Fibroblast of lung (primary cell): ENCODE measurements at places on chromosomes 13 and 19. TPM values are rescaled to one million over a fixed set of nuclear protein-coding genes. Genes with fewer than 3 reads are reported as not detected.
A peak's percentile ranks its signal among the peaks of the same experiment; 100 is the strongest.

The DBP gene
- 17.2 and 23.6 TPM in 2 replicates for total RNA-seq

The LGALS14 gene
- total RNA-seq = not detected in 2 replicates

The C19orf73 gene
- 0.51 and 0.83 TPM in 2 replicates for total RNA-seq

The IFI30 gene
- total RNA-seq = 3.1 and 8.8 TPM in 2 replicates

The DNAJC15 gene
- total RNA-seq = 6.2 and 18.5 TPM in 2 replicates

The C19orf47 gene
- 4.4 and 5.1 TPM in 2 replicates for total RNA-seq

The CEACAM3 gene
- not detected in 2 replicates for total RNA-seq

The ZSWIM9 gene
- total RNA-seq = 3.1 and 5.1 TPM in 2 replicates

The SLAIN1 gene
- total RNA-seq = 1.3 and 2.6 TPM in 2 replicates

The LRG1 gene
- not detected in 2 replicates for total RNA-seq

The CERS1 gene
- total RNA-seq = 1.5 and 1.7 TPM in 2 replicates

- no peak overlapping the region for H3K27ac ChIP-seq
- peaks cover 2% of the 10 kb centered on the region for H3K4me1 ChIP-seq
- DNase-seq = peak; percentile 21
- no peaks in the 10 kb centered on the region for H3K36me3 ChIP-seq
These were observed 60.9 kb upstream of the MED4 start for GRCh38 chr13:48155848-48156247.

DNA sequence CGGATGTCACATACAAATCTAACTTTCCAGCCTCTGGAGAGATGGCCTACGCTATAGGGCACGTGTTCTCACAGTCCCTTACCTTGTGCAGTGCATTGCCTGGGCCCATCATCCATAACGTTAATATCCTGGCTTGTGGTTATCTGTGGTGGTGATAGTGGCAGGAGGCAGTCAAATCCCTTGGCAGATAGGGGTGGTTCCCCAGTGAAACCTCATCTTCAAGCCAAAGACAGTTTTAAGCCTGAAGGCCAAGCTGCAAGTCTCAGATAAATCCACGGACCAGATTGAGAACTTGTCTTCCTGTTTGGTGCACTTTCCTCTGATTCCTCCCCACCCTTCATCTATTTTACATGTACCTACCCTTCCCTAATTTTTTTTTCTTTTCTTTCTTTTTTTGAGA, 4.3 kb upstream of the FBXO17 start:
- peaks cover 6% of the 10 kb centered on the region for H3K4me1 ChIP-seq
- no peak overlapping the region for H3K4me3 ChIP-seq
- no peak for DNase-seq
- no peak overlapping the region for H3K27ac ChIP-seq

DNA sequence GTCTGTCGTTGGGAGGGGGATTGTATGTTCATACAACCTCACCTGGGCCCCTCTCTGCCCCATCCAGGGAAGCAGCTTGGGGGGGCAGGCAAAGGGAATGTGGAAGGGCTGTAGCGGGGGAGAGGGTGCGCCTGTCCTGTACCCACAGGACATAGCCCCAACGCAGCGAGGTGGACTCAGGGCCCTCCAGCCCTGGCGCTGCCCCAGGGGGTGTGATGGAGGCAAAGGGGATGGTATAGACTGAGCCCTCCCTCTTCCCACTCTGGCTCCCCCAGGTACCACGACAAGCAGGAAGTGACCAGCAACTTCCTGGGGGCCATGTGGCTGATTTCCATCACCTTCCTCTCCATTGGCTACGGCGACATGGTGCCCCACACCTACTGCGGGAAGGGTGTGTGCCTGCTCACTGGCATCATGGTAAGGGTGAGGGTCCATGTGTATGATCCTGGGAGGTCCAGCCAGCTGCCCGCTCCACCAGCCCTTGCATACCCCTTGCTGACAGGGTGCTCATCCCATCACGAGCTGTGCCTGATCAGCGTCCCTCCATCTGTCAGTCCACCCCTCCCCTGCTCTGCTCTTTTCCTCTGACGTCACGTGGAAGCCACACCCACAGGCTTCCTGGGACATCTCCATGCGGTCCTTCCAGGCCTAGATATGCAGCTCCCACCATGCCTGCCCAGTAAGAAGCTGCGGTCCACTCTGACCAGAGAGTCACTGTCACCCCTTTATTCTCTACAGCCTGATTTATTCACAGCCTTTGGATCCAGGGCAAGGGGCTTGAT, 18.3 kb downstream of the KCNN1 start:
- no peaks in the 10 kb centered on the region for H3K27me3 ChIP-seq
- no peaks in the 10 kb centered on the region for H3K36me3 ChIP-seq
- H3K4me3 ChIP-seq = no peak overlapping the region
- H3K27ac ChIP-seq = no peak overlapping the region
- H3K4me1 ChIP-seq = no peaks in the 10 kb centered on the region

DNA sequence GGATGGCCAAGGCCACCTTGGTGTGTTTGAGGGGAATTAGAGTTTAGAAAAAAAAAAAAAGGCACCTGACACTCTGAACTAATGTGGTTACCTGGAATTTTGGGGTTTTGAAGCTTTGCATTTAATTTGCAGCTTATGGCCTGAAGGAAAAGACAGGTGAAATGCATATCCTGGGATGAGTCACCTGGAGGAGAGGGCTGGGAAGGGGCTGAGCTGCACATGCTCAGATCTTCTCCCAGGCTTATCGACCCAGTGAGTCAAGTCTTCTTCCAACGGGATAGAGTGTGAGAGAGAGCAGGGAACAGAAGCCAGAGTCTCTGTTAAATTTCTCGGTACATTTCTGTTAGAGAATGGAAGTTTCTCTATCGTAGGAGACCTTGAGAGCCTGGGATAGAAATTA, 29.7 kb upstream of the ALOX5AP start:
- no peak overlapping the region for H3K27ac ChIP-seq
- DNase-seq = no peak
- H3K27me3 ChIP-seq = no peaks in the 10 kb centered on the region
- no peaks in the 10 kb centered on the region for H3K4me1 ChIP-seq
- H3K36me3 ChIP-seq = no peaks in the 10 kb centered on the region
- H3K4me3 ChIP-seq = no peak overlapping the region

GRCh38 chr19:49816590-49816989, 1.5 kb upstream of the MED25 start:
- H3K27me3 ChIP-seq = no peaks in the 10 kb centered on the region
- no peak for DNase-seq
- H3K36me3 ChIP-seq = no peaks in the 10 kb centered on the region
- H3K4me3 ChIP-seq = no peak overlapping the region
- H3K4me1 ChIP-seq = peaks cover 7% of the 10 kb centered on the region

GRCh38 chr19:5050067-5050656, 81.2 kb downstream of the KDM4B start:
- H3K27ac ChIP-seq = no peak overlapping the region
- peaks cover 7% of the 10 kb centered on the region for H3K4me1 ChIP-seq
- no peak overlapping the region for H3K4me3 ChIP-seq
- no peaks in the 10 kb centered on the region for H3K27me3 ChIP-seq
- H3K36me3 ChIP-seq = peaks cover 13% of the 10 kb centered on the region

- peak overlapping the region; percentile 95 for H3K27ac ChIP-seq
- peak; percentile 50 for DNase-seq
- H3K27me3 ChIP-seq = no peaks in the 10 kb centered on the region
- peak overlapping the region; percentile 81 for H3K4me3 ChIP-seq
These were observed 967 bp downstream of the REXO1 start for GRCh38 chr19:1847348-1847683.

- no peak for DNase-seq
- H3K4me3 ChIP-seq = no peak overlapping the region
- H3K4me1 ChIP-seq = no peaks in the 10 kb centered on the region
- H3K36me3 ChIP-seq = no peaks in the 10 kb centered on the region
These were observed 1.3 kb upstream of the FFAR1 start for GRCh38 chr19:35346193-35347052.

GRCh38 chr13:34944751-34945150, 2.7 kb downstream of the NBEA start:
- H3K4me1 ChIP-seq = peaks cover 5% of the 10 kb centered on the region
- no peak overlapping the region for H3K27ac ChIP-seq
- no peaks in the 10 kb centered on the region for H3K36me3 ChIP-seq
- H3K27me3 ChIP-seq = no peaks in the 10 kb centered on the region

DNA sequence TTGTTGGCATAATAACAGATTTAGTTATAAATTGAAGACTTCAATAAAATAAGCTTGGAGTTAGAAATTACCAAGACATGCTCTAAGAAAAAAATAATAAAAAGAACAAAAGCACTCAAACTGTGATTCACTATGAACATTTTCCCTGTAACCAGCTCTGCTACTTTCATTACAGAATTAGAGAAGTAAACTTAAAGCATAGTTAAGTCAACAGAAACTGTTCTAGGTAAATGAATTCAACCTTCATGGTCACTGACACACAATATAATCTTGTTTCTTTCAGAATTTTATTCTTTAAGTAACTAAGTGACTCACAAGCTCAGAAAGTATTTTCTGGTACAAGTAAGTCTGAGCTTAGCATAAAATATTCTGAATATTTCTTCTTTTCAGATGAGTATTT, 136.3 kb downstream of the KLF5 start:
- H3K36me3 ChIP-seq = no peaks in the 10 kb centered on the region
- H3K27ac ChIP-seq = no peak overlapping the region
- H3K27me3 ChIP-seq = no peaks in the 10 kb centered on the region
- no peak overlapping the region for H3K4me3 ChIP-seq
- H3K4me1 ChIP-seq = no peaks in the 10 kb centered on the region
- DNase-seq = no peak

DNA sequence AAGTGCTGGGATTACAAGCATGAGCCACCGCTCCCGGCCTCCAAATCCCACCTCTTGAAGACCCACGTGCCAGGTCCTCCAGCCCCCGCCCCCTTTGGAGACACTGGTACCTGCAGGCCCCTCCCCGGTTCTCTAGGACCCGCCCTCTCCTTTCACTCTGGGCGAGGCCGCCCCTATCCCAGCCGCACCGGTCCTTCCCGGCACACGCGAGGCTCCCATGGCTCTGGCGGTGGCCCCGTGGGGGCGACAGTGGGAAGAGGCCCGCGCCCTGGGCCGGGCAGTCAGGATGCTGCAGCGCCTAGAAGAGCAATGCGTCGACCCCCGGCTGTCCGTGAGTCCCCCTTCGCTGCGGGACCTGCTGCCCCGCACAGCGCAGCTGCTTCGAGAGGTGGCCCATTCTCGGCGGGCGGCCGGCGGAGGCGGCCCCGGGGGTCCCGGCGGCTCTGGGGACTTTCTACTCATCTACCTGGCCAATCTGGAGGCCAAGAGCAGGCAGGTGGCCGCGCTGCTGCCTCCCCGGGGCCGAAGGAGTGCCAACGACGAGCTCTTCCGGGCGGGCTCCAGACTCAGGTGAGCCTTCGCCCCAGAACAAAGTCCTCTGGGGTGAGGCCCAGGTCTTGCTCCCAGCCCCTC, at the start of gene CBLC:
TSS of gene CBLC (plus strand) at position 176 of the 633 bp plus-strand sequence. CDS start at position 218, 42 bp downstream.
- no peak within 1 kb of the TSS for H3K27ac ChIP-seq

DNA sequence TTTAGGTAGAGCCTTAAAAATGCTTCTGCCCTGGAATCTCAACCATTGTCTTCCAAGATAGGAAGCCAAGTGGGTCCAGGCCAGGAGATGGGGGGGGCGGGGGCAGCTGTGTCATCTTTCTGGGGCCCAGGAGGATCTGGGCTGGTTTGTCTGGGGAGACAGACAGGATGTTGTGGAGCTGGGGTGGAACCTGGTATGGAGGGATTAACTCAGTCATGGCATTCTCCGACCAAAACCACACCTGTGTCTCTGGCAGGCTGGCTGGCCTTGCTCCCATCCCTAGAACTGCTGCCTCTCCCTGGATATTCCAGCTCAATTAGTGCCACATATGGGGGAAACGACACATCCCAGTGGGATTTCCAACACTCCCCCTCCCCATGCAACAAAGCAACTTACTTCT, 2.7 kb upstream of the MAP2K7 start:
- no peaks in the 10 kb centered on the region for H3K27me3 ChIP-seq
- peaks cover 6% of the 10 kb centered on the region for H3K4me1 ChIP-seq

DNA sequence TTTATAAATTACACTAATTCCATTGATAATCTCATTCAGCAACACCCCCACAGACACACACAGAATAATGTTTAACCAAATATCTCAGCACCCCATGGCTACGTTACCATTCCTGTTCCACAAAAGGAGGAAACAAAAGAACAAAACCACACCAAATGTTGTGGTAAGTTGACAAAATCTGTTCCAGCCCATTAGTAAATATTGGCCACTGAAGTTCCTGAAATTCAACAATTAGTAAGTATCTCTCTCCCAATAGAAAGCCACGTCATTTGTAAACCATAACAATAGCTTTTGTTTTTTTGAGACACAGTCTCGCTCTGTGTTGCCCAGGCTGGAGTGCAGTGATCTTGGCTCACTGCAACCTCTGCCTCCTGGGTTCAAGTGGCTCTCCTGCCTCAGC, 2.3 kb upstream of the FCAR start:
- DNase-seq = no peak
- H3K36me3 ChIP-seq = no peaks in the 10 kb centered on the region
- H3K4me3 ChIP-seq = no peak overlapping the region
- H3K4me1 ChIP-seq = no peaks in the 10 kb centered on the region
- no peak overlapping the region for H3K27ac ChIP-seq

DNA sequence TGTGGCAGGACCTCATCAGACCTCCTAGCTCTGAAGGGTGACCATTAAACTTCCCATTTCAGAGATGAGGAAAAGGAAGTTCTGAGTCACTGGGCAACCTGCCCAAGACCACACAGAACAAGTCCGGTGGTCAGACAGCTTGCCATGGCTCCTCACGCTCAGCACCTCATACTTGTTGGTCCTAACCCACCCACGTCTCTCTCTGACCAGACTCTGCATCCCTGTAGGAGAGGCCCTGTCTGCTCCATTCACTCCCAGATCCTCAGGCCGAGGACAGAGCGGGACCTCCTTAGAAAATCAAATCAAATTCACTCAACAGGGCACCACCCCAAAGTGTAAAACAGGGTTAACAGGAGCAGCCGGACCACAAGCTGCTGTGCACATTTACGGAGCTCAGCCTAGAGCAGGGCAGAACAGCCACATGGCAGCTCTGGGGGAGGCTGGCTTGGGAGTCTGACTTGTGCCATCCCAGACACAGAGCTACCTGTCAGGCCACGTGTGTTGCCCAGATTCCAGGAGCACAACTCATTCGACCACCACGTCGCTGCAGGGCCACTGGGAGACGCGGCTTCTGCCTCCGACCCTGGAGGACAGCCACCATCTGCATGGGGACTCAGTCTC, 1.7 kb downstream of the MIER2 start:
- DNase-seq = peak; percentile 69
- H3K4me3 ChIP-seq = peak overlapping the region; percentile 89
- peaks cover 7% of the 10 kb centered on the region for H3K4me1 ChIP-seq
- H3K36me3 ChIP-seq = peaks cover 7% of the 10 kb centered on the region
